ENCODE measurements at places on chromosomes 13 and 19. TPM values are rescaled to one million over a fixed set of nuclear protein-coding genes. Genes with fewer than 3 reads are reported as not detected.

The ZNF549 gene
- total RNA-seq: 12.8 TPM

The PCDH20 gene
- total RNA-seq: 0.56 TPM

The TRPC4 gene
- not detected for total RNA-seq

The MICOS13 gene
- total RNA-seq: 98.0 TPM

The PRTN3 gene
- total RNA-seq: 1.0 TPM

The ATP7B gene
- 41.3 TPM for total RNA-seq

GRCh38 chr19:55902080-55902751, 29.9 kb downstream of the NLRP13 start:
- no peak overlapping the region for H3K4me3 ChIP-seq
- H3K27me3 ChIP-seq: no peaks in the 10 kb centered on the region
- no peaks in the 10 kb centered on the region for H3K4me1 ChIP-seq
- no peaks in the 10 kb centered on the region for H3K36me3 ChIP-seq
- H3K27ac ChIP-seq: no peak overlapping the region

GRCh38 chr13:25587326-25587980, 215.7 kb downstream of the ATP8A2 start:
- H3K27ac ChIP-seq: no peak overlapping the region
- no peak overlapping the region for H3K4me3 ChIP-seq
- H3K36me3 ChIP-seq: no peaks in the 10 kb centered on the region
- no peak for DNase-seq
- H3K4me1 ChIP-seq: no peaks in the 10 kb centered on the region

DNA sequence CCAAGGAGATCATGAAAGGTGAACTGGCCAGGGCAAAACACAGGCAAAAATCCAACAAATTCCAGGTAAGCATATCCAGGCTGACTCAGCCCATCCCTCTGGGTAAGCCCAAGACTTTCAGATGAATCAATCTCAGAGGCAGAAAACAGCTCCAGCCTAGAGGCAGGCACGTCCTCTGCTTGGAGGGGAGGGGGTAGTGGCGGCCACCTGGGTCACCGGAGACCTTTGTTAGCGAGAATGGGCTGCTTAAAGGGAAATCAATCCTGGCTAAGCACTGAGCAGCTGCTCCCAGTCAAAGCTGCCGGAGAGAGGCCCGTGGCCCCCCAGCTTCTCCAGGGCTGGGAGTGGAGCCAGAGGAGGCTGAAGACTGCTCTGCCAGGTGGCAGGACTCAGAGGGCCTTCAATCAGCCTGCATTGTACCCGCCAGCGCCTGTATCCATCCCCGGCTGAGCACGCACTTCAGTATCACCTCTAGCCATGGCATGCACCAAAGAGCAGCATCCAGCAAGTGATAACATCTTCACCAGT, 48.2 kb downstream of the PIN1 start:
- no peak overlapping the region for H3K4me3 ChIP-seq
- no peaks in the 10 kb centered on the region for H3K27me3 ChIP-seq
- no peak for DNase-seq
- peaks cover 5% of the 10 kb centered on the region for H3K4me1 ChIP-seq
- H3K36me3 ChIP-seq: no peaks in the 10 kb centered on the region
- H3K27ac ChIP-seq: no peak overlapping the region

DNA sequence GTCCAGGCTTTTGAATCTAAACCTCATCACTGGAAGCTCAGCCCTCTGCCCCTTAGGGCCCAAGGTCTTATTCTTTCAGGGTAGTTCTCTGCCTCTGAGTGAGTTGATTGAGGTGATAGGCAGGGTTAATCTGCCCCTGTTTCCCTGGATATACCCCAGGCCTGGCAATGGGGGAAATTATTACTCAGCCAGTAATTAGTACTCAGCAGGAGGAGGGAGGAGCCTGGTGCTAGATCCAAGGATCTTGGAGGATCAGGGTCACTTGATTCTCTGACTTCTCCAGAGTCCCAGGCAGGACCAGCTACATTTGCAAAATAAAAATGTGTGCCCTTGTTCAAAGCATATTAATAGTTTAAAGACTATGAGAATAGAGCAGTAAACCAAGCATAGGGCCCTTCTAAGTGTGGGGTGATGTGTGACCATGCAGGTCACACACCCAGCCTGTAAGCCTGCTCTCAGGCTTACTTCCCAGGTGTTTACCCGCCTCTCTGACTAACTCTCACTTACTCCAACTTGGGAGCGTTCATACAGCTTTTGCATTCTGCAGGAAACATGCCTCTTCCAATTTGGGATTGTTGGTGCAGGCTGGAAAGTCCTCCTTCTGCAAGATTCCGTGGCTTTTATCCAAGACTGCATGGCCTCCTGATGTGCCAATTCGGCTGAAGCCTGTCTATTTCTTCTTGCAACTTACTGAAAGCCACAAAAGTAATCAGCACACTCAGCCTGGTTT, 7.9 kb upstream of the STK24 start:
- no peak overlapping the region for H3K4me3 ChIP-seq
- H3K36me3 ChIP-seq: no peaks in the 10 kb centered on the region
- H3K27me3 ChIP-seq: no peaks in the 10 kb centered on the region
- peaks cover 3% of the 10 kb centered on the region for H3K4me1 ChIP-seq
- no peak overlapping the region for H3K27ac ChIP-seq
- DNase-seq: no peak

DNA sequence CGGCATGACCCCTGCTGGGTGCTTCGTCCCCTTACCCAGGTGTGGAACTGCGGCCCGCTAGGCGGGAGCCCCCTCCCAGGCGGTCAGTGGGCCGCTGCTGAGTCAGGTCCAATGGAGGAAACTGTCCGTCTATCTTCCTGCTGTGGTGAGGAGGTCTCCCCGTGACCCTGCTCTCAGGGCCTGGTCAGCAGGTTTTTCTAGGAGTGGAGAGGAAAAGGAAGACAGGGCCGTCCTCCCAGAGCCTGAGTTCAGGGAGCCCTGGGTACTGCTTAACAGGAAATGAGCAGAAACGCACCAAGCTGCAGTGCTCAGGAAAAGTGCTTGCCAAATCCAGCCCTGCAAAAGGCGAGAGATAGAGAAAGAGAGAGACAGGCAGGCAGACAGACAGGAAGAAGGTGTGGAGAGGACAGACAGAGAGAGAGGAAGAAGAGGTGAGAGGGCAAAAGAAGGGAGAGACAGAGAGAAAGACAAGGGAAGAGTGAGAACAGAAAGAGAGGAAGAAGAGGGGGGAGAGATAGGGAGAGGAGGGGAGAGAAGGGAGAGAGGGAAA, 10.3 kb downstream of the SH3GL1 start:
- H3K36me3 ChIP-seq: no peaks in the 10 kb centered on the region
- H3K27me3 ChIP-seq: no peaks in the 10 kb centered on the region
- H3K4me3 ChIP-seq: no peak overlapping the region
- DNase-seq: peak; percentile 43

DNA sequence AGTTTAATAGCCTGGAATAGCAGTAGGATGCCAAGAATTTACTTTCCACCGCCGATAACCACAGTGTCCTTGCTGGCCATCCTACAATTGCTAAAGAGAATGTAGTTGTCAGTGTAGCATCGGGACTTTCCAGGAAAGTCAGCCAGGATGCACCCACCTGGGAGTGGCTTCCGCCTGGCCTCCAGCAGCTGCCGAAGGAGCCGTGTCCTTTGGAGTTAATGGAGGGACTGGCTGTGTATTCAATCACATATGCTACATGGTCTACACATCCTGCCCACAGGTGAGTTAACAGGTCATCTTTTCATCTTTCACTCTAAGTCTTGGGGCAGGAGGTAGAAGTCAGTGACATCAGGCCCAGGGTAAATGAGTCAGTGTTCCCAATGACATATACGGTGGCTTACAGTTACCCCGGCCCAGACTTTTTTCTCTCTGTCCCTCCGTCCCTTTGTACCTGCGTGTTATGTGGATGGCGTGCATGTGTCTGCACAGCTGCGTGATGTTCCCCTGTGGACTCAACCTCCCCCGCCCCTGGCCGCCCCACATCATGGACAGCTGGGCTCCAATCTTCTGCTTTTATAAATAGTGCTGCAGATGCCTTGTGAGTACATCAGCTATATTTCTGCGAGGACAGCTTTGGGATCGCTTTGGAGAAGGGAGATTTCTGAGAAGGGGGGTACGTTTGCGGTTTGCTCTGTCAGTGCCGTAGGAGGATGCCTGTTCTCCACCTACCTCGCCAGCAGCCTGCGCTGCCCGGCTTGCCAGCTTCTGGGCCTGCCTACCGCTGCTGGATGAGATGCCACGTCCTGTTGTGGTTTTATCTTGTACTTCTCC, 63.1 kb downstream of the ATP11A start:
- H3K27ac ChIP-seq: no peak overlapping the region
- no peak overlapping the region for H3K4me3 ChIP-seq
- DNase-seq: no peak
- peaks cover 17% of the 10 kb centered on the region for H3K4me1 ChIP-seq
- no peaks in the 10 kb centered on the region for H3K27me3 ChIP-seq

GRCh38 chr19:3062165-3063105, at the start of gene TLE5:
TLE5 (minus strand) TSS chr19:3062495; CDS start chr19:3062200, 295 bp downstream.
- peak; percentile 74 for DNase-seq
- peaks cover 27% of the 10 kb centered on the region for H3K4me1 ChIP-seq
- peak within 1 kb of the TSS; percentile 87 for H3K4me3 ChIP-seq
- no peaks in the 10 kb centered on the region for H3K36me3 ChIP-seq
- H3K27me3 ChIP-seq: no peaks in the 10 kb centered on the region

GRCh38 chr19:50695251-50696093, 24.1 kb downstream of the SHANK1 start:
- peaks cover 5% of the 10 kb centered on the region for H3K4me1 ChIP-seq
- no peak for DNase-seq
- H3K27me3 ChIP-seq: no peaks in the 10 kb centered on the region
- H3K36me3 ChIP-seq: no peaks in the 10 kb centered on the region
- H3K4me3 ChIP-seq: peak overlapping the region; percentile 24

- no peaks in the 10 kb centered on the region for H3K36me3 ChIP-seq
- H3K4me3 ChIP-seq: no peak overlapping the region
- peak; percentile 56 for DNase-seq
- peaks cover 8% of the 10 kb centered on the region for H3K4me1 ChIP-seq
- peak overlapping the region; percentile 39 for H3K27ac ChIP-seq
These were observed 957 bp upstream of the CCDC194 start for GRCh38 chr19:17394891-17395415.

DNA sequence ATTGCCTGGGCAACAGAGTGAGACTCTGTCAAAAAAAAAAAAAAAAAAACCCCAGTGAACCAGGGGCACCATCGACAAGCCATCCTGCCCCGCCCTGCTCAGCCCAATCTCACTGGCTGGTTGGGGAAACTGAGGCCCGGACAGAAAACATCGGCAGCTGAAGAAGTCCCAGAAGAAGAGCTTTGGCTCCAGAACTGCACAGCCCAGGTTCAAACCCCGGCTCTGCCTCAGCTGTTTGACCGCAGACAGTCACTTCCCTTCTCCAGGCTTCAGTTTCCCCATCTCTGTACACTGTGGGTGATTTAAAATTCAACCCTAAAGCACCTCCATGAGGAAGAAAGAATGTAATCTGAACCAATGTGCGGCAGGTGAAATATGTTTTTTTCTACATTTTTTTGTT, 9.4 kb upstream of the SEMA6B start:
- no peak for DNase-seq
- no peaks in the 10 kb centered on the region for H3K4me1 ChIP-seq
- H3K36me3 ChIP-seq: no peaks in the 10 kb centered on the region
- no peak overlapping the region for H3K4me3 ChIP-seq
- H3K27ac ChIP-seq: no peak overlapping the region

GRCh38 chr19:33129901-33130300, 2.0 kb upstream of the WDR88 start:
- no peaks in the 10 kb centered on the region for H3K36me3 ChIP-seq
- no peaks in the 10 kb centered on the region for H3K27me3 ChIP-seq
- no peaks in the 10 kb centered on the region for H3K4me1 ChIP-seq

- DNase-seq: no peak
- no peaks in the 10 kb centered on the region for H3K4me1 ChIP-seq
- H3K27me3 ChIP-seq: no peaks in the 10 kb centered on the region
- no peaks in the 10 kb centered on the region for H3K36me3 ChIP-seq
These were observed 35.3 kb downstream of the SPTBN4 start for GRCh38 chr19:40502081-40502480.

- peak overlapping the region; percentile 51 for H3K4me3 ChIP-seq
- peak overlapping the region; percentile 67 for H3K27ac ChIP-seq
- peak; percentile 54 for DNase-seq
These were observed 45.6 kb downstream of the ANKRD10 start for GRCh38 chr13:110869231-110869804.

GRCh38 chr19:3179739-3180293, 1.2 kb downstream of the S1PR4 start:
- H3K27ac ChIP-seq: no peak overlapping the region
- H3K36me3 ChIP-seq: no peaks in the 10 kb centered on the region
- H3K27me3 ChIP-seq: no peaks in the 10 kb centered on the region
- H3K4me1 ChIP-seq: no peaks in the 10 kb centered on the region

DNA sequence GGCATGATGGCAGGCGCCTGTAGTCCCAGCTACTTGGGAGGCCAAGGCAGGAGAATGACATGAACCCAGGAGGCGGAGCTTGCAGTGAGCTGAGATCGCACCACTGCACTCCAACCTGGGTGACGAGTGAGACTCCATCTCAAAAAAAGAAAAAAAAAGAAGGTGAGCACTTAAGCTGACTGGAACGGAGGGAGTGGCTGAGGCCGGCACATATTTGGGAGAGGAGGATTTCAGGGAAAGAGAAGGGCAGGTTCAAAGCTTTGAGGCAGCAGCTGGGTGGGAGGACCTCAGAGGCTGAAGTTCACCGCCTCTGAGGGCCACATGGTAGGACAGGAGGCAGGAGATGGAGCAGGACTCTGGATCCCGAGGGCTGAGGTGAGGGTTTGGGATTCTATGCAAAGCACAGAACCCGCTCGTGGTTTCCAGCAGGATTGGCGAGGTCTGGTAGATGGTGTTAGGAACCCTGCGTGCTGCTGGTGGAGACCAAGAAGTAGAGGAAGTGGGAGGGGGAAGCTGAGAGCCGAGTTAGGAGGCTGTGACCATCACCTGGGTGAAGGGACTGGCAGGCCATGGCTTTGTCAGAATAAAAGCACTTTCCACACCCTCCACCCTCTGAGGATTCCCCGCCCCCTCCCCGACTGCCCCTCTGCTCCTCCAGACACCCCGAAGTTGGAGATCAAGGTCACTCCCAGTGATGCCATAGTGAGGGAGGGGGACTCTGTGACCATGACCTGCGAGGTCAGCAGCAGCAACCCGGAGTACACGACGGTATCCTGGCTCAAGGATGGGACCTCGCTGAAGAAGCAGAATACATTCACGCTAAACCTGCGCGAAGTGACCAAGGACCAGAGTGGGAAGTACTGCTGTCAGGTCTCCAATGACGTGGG, 8.4 kb downstream of the CD22 start:
- H3K27me3 ChIP-seq: no peaks in the 10 kb centered on the region
- H3K4me3 ChIP-seq: no peak overlapping the region
- no peaks in the 10 kb centered on the region for H3K36me3 ChIP-seq
- no peaks in the 10 kb centered on the region for H3K4me1 ChIP-seq
- H3K27ac ChIP-seq: no peak overlapping the region

GRCh38 chr19:15379999-15380647, 536 bp upstream of the AKAP8 start:
- H3K4me3 ChIP-seq: peak overlapping the region; percentile 88
- peak; percentile 48 for DNase-seq
- H3K36me3 ChIP-seq: no peaks in the 10 kb centered on the region
- peaks cover 22% of the 10 kb centered on the region for H3K4me1 ChIP-seq
- no peaks in the 10 kb centered on the region for H3K27me3 ChIP-seq
- peak overlapping the region; percentile 88 for H3K27ac ChIP-seq

GRCh38 chr19:27774827-27775226, 1438.1 kb downstream of the UQCRFS1 start:
- H3K36me3 ChIP-seq: no peaks in the 10 kb centered on the region
- no peaks in the 10 kb centered on the region for H3K27me3 ChIP-seq
- no peak overlapping the region for H3K4me3 ChIP-seq
- no peak for DNase-seq

GRCh38 chr19:6737873-6738786, 750 bp upstream of the GPR108 start:
- H3K4me3 ChIP-seq: no peak overlapping the region
- no peaks in the 10 kb centered on the region for H3K27me3 ChIP-seq
- H3K4me1 ChIP-seq: peaks cover 27% of the 10 kb centered on the region
- peak; percentile 99 for DNase-seq
